Activated CD4-positive, CD25-positive, alpha-beta regulatory T cell treated with anti-CD3 and anti-CD28 coated beads, Interleukin-2, amount 50 U/mL, for 24 hours (primary cell): ENCODE measurements at places on chromosomes 12 and 14.

GRCh38 chr14:25908277-25909044 is 689.4 kb downstream of the NOVA1 start:
- ATAC-seq, result no peak

GRCh38 chr14:33237115-33237740 is 298.5 kb downstream of the NPAS3 start:
- no peak for ATAC-seq

- ATAC-seq, result no peak
Observed at GRCh38 chr14:54487771-54488170, 1.0 kb downstream of the GMFB start.

DNA sequence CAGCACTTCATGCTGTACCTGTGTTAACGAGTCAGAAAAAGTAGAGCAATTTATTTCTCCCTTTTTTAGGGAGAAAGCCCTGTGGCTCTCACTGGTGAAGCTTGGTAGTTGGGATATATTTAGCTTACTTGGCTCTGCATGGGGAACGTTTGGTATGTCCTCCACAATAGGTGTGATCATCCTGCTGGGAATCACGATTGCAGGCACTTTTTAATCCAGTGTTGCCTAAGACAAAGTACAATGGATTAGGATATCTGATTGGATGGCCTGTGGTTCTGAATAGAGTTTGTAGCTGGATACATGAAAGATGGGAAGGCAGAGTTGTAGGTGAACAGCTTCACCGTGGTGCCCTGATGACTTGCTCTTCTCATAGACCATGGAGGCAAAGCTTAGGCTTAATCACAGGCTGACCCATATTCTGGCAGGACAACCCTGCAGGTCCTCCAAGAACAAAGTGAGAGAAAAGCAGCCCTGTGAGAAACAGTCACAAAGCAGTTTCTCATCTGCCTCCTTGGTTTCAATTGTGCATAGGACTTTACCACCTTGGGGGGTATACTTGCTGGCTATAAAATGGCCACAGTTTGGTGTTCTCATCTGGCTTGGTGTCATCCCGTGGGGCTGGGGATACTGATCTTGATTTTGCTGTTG is 7.5 kb downstream of the RESF1 start:
- peak; percentile 37 for ATAC-seq

DNA sequence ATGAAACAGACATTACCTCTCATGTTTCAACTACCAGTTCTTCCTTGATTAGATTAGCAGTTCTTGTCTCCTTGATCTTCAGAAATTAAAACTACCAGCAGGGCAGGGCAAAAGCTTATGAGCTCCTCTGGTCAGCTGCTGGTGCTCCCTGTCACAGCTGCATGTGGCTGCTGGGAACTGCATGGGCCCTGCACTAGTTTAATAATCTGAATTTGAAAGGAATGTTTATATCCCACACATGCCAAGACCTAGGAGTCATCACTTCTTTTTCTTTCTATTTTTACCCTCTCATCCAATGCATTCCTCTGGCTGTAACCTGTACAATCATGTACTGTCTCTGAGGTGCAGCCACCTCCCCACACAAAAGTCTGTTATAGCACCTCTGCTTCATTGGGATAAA is 73.9 kb downstream of the ARMH4 start:
- no peak for ATAC-seq
